ENCODE measurements at places on chromosomes 5 and 9.
A peak's percentile ranks its signal among the peaks of the same experiment; 100 is the strongest.

DNA sequence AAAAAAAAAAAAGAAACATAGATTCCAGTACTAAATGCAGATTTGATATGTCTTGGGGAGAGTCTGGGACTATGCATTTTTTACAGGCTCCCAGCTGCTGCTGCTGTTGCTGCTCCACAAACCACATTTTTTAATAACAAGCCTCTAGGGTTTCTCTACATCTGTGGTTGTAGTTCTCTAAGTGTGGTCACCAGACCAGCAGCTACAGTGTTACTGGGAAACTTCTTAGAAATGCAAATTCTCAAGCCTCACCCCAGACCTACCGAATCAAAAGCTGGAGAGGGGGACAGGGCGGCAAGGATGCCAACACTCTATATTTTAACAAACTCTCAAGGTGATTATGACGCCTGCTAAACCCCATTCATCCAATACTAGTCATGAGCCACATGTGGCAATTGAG, 293.4 kb upstream of the PTGER4 start:
- peak; percentile 29 for DNase-seq

GRCh38 chr9:124658165-124659017, 112.7 kb downstream of the NR6A1 start:
- DNase-seq: no peak

DNA sequence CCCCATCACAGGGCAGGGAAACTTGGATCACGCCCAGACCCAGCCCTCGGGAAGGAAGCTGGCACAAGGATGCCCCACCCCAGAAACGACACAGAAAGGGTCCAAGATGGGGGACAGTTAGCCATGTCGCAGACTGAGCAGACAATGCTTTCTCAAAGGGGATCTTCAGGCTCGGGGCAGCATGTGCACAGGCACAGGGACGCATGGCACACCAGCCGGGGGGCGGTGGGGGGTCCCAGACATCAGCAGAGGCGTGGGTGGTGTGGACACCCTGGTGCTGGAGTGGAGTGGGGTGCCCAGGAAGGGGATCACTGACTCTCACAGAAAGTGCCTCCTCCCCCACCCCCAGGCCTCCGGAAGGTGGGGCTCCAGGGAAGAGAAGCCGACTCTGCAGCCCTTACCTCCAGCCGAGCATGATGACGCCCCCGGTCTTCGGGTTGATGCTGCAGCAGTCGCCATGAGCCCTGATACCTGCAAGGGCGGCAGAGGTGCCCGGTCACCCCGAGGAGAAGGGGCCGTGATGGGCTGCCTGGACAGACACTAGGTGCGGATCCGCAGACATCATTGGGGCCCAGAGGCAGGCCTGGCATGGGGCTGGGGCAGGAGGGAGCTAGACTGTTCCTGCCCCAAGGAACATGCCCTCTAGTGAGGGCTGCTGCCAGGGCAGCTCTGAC, 44.5 kb upstream of the ZNF354A start:
- no peak for DNase-seq

DNA sequence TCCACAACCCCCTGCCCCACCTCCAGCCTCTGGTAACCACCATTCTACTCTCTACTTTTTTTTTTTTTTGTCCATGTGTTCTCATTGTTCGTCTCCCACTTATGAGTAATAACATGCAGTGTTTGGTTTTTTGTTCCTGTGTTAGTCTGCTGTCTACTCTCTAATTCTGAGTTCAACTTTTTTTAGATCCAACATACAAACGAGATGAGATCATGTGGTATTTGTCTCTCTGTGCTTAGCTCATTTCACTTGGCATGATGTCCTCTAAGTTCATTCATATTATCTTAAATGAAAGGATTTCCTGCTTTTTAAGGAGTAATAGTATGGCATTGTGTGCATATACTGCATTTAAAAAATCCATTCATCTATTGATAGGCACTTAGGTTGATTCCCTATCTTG, 130.9 kb downstream of the NMUR2 start:
- no peak for DNase-seq

DNA sequence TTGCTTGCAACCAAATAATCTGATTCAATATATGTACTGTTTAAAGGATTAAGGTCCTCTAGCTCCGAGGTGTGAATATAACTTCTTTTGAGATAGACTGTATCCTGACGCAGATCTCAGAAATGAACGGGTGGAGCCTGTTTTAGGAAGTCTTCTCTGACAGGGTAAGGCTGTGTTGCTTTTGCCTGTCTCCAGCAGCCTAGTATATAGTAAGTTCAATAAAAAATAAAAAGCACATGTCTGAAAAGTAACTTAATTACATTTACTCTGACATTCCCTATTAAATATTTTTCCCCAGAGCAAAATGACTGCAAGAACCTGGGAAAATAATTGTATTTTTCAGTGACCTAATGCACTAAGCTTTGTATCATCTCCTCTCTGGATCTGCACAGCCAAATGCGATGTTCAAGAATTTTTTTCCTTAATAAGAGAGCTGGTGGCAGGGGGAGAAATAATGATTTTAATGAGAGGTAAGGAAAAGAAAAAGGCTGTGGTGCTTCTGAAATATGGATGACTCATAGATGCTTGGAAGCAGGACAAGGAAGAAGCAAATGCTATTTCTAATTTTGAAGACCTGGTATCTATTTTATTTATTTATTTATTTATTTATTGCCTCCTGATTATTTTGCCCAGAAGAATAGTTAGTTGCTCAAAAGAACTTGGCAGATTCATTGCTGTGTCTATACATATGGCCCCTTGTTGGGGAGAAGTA, 7.3 kb downstream of the PPP3R2 start:
- no peak for DNase-seq

- no peak for DNase-seq
Observed at GRCh38 chr5:94153736-94154450, 412.5 kb upstream of the POU5F2 start.

DNA sequence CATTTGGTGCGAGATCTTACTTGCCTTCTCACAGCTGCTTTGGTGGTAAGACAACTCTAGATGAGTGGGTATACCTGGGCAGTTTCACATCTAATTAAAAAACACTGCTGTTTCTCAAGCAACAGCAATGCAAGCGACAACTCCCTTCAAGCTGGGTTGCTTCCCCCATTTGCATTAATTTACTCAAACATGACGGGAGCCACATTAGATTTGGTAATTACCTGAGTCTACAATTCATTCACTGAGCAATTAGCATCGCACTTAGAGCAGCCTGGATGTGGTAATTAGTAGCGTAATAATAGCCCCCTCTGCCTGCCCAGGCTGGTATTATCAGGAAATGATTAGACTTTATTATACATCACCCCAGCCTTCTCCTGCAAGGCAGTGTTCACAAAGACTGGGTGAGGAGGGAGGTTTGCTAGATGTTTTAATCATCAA, 73.4 kb downstream of the FBXO38 start:
- DNase-seq: peak; percentile 5

GRCh38 chr9:9202276-9202675, 1402.7 kb upstream of the DMAC1 start:
- no peak for DNase-seq

GRCh38 chr5:33067291-33067690, 356.2 kb downstream of the NPR3 start:
- DNase-seq: no peak

DNA sequence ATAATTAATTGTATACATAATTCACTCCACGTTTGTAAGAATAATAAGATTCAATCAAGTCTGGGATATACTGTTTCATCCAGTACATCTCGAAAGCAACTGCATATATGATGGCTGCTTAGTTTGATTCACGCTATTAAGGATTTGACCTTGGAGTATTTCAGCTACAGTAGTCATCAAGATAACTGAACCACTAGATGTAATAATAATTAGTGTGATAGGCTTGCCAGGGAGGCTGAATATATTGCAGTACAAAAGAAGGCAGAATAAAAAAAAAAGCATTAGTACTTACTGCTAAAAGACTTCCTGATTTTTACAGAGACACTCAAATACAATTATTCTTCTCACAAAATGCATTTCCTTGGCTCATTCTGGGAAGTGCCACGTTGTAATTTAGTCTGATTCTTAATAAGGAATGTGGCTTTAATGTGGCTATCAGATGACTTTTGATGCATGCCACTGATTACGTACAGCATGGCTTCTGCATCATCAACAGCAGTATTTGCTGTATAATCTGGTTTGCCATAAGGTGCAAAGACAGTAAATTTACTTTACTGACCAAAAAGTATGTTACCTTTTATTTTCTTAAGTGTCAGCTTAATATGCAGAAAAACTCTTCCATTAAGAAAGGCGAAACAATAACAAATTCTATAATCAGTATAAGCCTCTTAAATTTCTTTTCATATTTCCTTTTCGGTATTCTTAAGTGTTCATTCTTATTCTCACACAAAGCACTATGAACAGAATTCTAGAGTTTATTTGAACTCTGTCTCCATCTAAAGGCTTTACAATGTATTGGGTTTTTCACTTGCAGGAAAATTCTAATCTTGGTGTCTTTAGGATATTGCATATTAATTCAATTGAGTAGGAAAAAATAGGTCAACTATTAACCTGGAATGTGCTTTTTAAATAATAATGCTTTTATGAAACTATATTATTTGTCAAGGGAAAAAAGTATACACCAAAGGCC, 166.4 kb downstream of the SLF1 start:
- DNase-seq: no peak

DNA sequence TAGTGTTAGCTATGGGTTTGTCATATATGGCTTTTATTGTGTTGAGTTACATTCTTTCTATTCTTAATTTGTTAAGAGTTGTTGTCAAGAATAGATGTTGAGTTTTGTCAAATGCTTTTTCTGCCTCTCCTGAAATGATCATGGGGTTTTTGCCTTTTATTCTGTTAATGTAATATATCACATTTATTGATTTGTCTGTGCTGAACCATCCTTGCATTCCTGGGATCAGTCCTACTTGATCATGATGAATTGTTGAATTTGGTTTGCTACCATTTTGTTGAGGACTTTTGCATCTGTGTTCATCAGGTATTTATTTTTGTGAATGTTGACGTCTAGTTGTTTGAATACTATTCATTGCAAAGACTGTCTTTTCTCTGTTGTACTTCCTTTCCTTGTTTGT, 23.9 kb downstream of the RIC1 start:
- DNase-seq: no peak

DNA sequence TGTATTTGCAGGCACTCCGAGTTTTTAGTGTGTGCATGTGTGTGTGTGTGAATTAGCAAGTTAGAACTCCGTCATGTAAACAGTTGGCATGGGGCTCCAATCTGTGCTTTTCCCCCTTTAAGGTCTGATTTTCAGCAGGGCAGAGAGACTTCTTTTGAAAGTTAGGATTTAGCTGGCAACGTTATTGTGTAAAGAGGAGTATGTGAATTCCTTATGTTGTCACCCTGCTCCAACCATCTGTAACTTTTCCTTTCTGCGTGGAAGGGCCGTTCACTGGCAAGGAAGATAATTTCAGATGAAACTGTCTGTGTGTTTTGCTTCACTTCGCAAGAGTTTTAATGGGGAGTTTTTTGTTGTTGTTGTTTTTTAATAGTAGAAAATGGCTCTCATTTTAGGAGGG, 332 bp downstream of the SGCD start:
- no peak for DNase-seq

DNA sequence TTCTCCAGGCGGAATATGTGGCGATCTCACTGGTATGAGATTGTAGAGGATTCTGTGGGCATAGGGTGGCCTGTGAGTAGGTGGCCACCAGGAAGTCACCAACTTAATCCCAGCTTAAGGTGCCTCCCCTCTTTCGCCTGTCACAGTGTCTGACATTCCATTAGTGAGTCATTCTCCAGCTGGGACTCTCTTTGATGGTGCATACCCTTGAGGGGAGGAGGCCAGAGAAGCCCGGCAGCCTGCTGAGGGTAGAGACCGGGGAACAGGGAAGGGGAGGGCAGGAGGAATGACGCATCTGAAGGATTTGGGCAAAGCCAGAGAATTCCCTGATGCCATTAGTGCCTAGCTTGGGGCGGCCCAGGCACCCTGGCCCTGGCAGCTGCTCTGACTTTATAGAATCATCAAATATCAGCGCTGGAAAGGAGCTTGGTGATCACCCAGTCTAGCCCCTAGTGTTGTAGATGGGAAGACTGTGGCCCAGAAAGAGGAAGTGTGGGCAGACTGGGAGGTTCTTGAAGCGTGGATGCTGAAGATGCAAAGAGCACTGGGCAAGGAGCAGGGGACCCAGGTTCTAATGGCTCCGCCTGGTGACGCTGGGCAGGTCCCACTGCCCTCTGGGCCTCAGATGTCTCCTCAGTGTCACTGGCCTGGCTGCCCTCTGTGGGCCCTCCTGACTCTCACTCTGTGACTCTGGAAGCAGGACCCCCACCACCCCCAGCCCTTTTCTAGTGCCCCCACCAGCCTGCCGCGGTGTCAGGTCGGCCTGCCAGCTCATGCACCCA, 41.4 kb downstream of the DAB2IP start:
- DNase-seq: no peak

- no peak for DNase-seq
Observed at GRCh38 chr9:123710299-123710698, 219.6 kb downstream of the DENND1A start.

DNA sequence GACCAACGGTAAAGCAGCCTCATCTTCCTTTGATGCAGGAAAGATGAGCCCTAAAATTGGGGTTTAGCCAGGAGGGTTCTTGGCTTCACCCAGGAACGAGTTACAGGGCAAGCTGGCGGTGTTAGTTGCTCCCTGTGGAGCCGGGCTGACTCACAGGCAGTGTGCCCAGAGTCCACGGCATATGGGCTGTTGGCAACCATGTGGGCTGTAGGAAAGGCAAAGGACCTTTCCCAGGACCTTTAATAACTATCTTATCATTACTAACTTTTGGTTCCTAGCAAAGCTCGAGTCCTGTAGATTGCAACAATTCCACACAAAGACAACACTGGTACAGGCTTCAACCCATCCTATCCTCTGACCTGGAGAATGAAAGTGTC, 29.8 kb upstream of the CLPTM1L start:
- DNase-seq: no peak

DNA sequence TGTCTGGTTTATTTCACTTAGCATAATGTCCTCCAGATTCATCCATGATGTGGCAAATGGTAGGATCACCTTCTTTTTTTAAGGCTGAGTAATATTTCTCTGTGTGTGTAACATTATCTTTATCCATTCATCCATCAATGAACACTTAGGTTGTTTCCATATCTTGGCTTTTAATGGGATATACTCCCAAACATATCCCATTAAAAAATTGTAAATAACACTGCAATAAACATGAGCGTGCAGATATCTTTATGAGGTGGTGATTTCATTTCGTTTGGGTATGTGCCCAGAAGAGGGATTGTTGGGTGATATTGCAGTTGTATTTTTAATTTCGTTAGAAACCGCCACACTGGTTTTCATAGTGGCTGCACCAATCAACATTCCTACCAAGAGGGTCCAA, 36.2 kb upstream of the UGCG start:
- no peak for DNase-seq

DNA sequence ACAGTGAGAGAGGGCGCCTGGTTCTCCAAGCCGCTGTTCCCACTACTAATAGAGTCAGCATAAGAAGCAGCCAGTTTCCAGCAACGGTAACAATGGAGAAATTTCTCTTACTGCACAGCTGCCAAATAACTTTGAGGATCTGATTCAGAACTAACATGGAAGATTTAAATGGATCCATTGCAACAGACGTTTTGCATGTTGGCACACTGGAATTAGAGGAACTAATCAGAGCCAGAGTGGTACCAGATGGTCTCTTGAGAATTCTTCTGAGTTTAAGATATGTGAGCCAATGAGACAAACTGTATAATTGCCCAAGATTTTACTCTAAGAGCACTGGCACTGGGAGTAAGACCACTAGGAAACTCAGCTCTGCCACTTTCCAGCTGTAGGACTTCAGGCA, 186.5 kb downstream of the EFNA5 start:
- DNase-seq: no peak

Measured in activated naive CD4-positive, alpha-beta T cell treated with Interleukin-2 at 50 U/mL for 16 hours (primary cell).